Endothelial cell of umbilical vein (primary cell): ENCODE measurements at places on chromosomes 3 and 15.
A peak's percentile ranks its signal among the peaks of the same experiment; 100 is the strongest.

DNA sequence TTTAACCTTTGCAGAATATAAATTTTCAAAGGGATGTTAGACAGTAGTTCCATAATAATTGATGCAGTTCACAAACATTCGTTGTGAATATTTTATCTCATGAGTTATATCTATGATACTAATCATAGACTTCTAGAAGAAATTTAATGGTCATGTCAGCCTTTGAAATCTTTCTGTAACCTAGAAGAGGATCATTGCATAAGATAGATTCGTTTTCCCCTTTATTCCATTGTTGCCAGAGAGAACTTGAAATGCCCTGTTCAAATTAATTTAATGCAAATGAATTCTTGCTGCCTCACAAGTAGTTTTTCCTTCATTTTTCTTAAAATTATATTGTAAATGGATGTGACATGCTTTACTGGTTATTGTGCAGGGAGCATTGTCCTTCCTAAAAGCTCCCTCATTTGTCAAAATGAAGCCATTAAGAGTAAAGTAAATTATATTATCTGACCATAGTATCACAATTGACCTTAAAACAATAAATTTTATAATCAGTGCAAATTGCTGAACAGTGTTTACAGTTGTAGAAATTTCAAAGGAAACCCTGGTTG is 128.5 kb upstream of the ZNF717 start:
- H3K27me3 ChIP-seq: no peaks in the 10 kb centered on the region
- H3K27ac ChIP-seq: no peak overlapping the region
- no peak for DNase-seq
- no peaks in the 10 kb centered on the region for H3K36me3 ChIP-seq

DNA sequence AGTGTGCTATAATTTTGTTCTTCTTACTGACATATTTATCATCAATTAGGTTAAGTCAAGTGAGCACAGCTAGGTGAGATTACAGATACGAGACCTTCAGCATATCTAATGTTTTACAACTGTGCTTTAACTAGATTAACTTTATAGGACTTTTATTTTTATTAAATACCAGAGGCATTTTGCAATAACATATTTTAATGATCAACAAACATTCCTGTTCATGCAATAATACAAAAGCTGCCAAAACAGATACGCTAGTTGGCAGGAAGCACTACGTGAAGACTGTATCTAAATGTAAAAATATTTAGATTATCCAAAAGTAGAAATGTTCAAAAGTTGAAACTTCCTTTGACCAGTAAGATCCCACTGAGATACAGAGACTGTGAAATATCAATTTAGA is 139.1 kb downstream of the CBLB start:
- no peak overlapping the region for H3K4me3 ChIP-seq
- peaks cover 3% of the 10 kb centered on the region for H3K36me3 ChIP-seq
- no peaks in the 10 kb centered on the region for H3K4me1 ChIP-seq
- peak; percentile 8 for DNase-seq
- H3K27ac ChIP-seq: no peak overlapping the region
- no peaks in the 10 kb centered on the region for H3K27me3 ChIP-seq

- H3K4me3 ChIP-seq: no peak overlapping the region
- DNase-seq: no peak
- no peaks in the 10 kb centered on the region for H3K27me3 ChIP-seq
- no peak overlapping the region for H3K27ac ChIP-seq
- H3K36me3 ChIP-seq: no peaks in the 10 kb centered on the region
These were observed 123.6 kb upstream of the MLF1 start for GRCh38 chr3:158447408-158447807.

GRCh38 chr3:49013738-49014660 is 4.4 kb downstream of the DALRD3 start:
- no peak overlapping the region for H3K4me3 ChIP-seq
- H3K27ac ChIP-seq: no peak overlapping the region
- H3K27me3 ChIP-seq: no peaks in the 10 kb centered on the region
- peaks cover 51% of the 10 kb centered on the region for H3K36me3 ChIP-seq
- peak; percentile 28 for DNase-seq
- H3K4me1 ChIP-seq: peaks cover 13% of the 10 kb centered on the region

GRCh38 chr15:32651229-32651837 is 9.8 kb downstream of the SCG5 start:
- no peak overlapping the region for H3K27ac ChIP-seq
- no peak overlapping the region for H3K4me3 ChIP-seq
- DNase-seq: peak; percentile 54
- H3K4me1 ChIP-seq: peaks cover 8% of the 10 kb centered on the region

DNA sequence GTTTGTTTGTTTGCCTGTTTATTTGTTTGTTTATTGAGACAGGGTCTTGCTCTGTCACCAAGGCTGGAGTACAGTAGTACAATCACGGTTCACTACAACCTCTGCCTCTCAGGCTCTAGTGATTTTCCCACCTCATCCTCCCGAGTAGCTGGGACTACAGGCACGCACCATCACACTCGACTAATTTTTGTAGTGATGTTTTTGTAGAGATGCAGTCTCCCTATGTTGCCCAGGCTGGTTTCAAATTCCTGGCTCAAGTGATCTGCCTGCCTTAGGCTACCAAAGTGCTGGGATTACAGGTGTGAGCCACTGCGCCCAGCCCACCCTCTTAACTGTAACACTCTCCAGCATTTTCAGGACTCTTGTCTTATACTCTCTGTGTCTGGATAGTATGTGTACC is 26.7 kb downstream of the PLD1 start:
- no peak overlapping the region for H3K27ac ChIP-seq
- no peak for DNase-seq
- no peaks in the 10 kb centered on the region for H3K36me3 ChIP-seq
- no peaks in the 10 kb centered on the region for H3K27me3 ChIP-seq

DNA sequence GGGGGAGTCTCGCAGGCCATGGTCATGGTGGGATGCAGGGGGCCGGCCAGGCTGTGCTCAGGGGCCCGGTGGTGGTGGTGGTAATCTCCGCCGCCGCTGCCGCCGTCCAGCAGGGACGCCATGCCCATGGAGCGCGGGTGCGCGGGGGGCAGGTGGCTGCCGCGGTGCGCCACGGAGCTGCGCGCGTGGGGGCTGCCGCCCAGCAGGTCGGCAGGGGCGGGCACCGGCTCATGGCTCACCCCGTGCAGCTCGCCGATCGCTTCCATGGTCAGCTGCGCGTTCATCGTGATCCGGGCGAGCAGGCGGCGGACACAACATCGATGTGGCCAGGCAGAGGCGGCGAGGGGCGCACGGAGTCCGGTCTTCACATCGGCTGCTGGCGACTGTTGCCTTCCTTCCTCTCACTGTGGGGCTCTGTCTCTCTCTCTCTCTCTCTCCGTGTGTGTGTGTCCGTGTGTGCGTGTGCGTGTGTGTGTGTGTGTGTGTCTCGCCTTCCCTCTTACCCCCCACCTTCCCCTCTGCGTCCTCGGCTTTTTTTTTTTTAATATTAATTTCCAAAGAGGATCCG is 451 bp downstream of the ONECUT1 start:
- DNase-seq: no peak
- no peaks in the 10 kb centered on the region for H3K36me3 ChIP-seq
- H3K4me1 ChIP-seq: peaks cover 9% of the 10 kb centered on the region
- no peak overlapping the region for H3K27ac ChIP-seq
- H3K4me3 ChIP-seq: peak overlapping the region; percentile 16

DNA sequence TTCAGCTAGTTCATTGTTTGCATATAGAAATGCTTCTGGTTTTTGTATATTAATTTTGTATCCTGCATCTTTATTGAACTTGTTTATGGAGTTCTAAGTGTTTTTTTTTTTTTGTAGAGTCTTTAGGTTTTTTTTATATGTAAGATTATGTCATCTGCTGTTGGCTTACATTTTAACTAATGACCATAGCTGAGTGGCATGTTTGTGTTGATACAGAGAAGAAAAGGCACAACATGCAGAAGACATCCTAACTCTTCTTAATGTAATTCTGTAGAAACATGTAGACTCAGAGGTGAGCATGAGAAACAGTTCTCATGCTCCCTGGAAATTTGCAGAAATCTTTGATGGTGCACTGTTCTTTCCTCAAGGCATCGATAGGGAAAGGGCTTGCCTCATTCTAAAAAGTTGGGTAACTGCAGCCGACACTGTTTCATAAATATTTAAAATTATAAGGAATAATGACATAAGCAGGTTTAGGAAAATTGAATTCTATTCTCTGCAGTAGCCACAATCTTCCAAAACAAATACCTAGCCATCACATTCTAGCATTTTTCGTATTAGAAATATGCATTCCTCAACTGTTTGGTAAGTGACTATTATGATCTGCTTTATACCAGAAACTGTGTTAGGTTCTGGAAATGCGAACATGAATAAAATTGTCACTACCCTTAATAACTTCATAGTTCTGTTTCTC is 499.6 kb upstream of the KCNMB2 start:
- H3K36me3 ChIP-seq: no peaks in the 10 kb centered on the region
- no peak overlapping the region for H3K4me3 ChIP-seq
- H3K4me1 ChIP-seq: no peaks in the 10 kb centered on the region
- H3K27me3 ChIP-seq: no peaks in the 10 kb centered on the region
- H3K27ac ChIP-seq: no peak overlapping the region

DNA sequence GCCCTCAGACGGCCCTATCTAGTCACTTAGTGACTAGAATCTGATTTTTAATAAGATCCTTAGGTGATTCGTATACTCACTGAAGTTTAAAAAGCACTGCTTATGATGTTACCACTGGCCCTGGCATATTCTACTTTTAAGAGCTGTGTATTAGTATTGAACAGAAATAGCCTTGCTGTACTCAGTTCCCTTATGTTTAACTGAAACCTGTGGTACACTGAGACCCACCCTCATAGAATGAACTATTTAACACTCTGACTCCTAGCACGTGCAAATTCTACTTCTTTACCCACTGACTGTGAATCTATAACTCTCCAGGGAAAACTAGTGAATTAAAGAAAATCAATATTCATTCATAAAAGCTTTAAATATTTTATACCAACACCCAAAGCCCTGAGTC is 108.9 kb downstream of the CCNL1 start:
- H3K27ac ChIP-seq: no peak overlapping the region
- no peak overlapping the region for H3K4me3 ChIP-seq
- no peak for DNase-seq
- H3K27me3 ChIP-seq: no peaks in the 10 kb centered on the region
- H3K4me1 ChIP-seq: no peaks in the 10 kb centered on the region

DNA sequence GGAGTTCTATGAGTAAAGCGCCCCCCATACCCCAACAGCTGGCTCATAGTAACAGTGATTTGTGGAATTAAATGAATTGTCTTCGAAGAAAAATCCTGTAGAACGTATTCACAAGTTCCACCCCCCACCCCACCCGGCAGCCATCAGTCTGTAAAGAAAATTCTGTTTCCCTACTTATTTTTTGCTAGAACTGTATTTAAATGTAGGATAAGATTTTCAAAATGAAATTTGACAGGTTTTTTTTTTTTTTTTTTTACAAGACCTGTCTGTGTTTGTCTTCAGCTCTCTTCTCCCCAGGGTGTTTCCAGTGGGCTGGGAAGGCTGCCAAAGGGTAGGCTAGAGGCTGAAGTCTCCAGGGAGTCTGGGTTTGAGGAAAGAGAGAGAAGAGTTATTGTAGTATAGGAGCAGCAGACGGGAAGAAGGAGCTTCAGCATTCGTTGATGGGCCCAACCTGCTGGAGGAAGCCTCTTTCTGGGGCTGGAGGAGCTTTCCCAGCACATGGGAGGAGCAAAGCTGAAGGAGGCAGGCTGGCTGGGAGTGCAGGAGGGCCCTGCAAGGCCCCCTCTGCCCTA is 130.6 kb upstream of the SEMA6D start:
- no peak overlapping the region for H3K4me3 ChIP-seq
- no peaks in the 10 kb centered on the region for H3K4me1 ChIP-seq
- DNase-seq: no peak
- H3K27me3 ChIP-seq: no peaks in the 10 kb centered on the region

GRCh38 chr3:31094048-31094447 is 199.6 kb upstream of the GADL1 start:
- no peaks in the 10 kb centered on the region for H3K36me3 ChIP-seq
- no peak for DNase-seq
- peaks cover 13% of the 10 kb centered on the region for H3K4me1 ChIP-seq
- peak overlapping the region; percentile 53 for H3K27ac ChIP-seq

DNA sequence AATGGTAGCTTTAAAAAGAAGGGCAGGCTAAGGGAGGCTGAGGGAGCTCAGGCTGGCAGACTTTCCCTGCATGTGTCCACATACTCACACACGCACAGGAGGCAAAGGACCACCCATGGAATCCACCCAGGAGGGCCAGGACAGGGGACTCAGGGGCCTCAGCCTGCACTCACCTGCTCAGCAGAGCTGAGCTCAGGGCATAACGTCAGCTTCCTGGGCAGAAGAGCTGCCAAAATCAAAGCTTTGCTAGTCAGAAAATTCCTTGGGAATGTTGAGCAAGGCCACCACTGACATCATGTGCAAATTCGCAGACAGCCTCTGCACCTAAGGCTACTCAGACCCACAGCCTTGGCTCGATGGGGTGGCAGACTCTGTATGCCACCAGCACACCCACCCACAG is 16.4 kb upstream of the ALAS1 start:
- no peaks in the 10 kb centered on the region for H3K36me3 ChIP-seq

DNA sequence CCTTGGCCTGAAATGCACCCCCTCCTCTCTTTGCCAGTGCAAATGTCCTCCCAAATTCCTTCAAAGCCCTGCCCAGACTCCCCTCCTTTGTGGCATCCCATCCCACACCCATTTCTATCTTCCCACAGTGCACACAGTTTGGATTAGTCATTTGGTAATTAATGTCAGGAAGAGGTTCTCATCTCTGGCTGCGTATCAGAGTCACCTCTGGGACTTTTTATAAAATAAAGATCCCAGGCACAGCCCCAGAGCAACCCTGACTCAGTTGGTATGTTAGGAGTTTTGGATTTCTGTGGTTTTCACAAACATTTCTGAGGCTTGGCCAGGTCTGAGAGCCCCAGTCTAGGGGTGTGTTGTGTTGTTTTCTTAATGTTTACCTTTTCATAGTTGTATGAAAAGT is 41.6 kb downstream of the C3orf20 start:
- no peak for DNase-seq
- no peaks in the 10 kb centered on the region for H3K36me3 ChIP-seq
- H3K27ac ChIP-seq: no peak overlapping the region
- H3K4me1 ChIP-seq: no peaks in the 10 kb centered on the region

- H3K36me3 ChIP-seq: no peaks in the 10 kb centered on the region
- peaks cover 3% of the 10 kb centered on the region for H3K27me3 ChIP-seq
- no peak overlapping the region for H3K27ac ChIP-seq
- no peak for DNase-seq
These were observed 1.0 kb downstream of the LRRC2 start for GRCh38 chr3:46565077-46565476.
